Fibroblast of skin of right quadriceps (primary cell): ENCODE measurements at places on chromosomes 5 and 9.

GRCh38 chr5:155884041-155884440, 442.9 kb upstream of the SGCD start:
- peak; percentile 59 for DNase-seq

DNA sequence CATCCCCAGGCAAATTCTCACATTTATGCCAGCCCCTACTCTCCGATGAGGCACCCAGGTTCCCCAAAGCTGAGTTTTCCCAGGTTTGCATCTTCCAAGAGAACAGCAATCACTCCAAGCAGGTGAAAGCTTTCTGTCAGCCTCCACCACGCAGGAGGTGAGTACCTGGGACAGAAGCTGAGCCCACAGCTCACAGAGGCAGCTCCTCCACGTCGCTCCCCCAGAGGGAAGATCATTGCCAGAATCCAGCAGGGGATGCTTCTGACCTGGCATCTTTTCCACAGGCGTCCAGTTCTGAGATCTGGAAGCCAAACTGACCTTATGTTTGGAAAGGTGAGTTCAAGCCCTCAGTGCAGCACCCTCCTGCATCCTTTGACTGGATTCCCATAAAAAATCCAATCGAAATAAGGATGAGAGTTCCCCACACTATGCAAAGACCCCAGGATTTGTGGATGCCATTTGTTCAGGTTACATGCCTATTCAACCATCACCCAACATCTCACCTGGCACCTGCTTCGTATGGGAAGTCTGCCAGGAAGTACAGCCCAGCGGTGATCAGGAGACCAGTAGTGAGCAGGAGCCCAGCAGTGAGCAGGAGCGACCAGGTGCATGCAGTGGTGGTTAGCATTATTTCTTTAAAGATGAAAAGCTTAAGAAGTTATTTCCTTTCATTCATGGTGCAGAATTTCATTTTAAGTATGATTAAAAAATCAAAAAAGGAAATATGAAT, 47.4 kb upstream of the OLFM1 start:
- DNase-seq, result no peak

DNA sequence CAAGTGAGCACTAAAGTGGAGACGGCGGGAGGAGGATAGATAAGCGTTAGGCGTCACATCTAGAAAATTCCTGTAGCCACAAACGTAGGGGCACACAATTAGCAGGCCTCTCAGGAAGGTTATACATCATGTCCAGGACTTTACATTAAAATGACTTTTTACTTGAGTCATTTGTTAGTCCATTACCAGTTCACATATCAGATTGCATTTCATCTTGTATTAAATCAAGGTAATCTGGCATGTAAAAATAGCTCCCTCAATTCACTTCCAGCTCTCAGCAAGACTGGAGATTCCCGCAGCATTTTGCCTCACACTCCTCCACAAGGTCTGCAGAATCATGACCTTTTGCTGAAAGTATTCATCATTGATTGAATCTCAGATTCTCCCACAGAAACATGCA, 118.8 kb downstream of the PRDM6 start:
- DNase-seq, result peak; percentile 50

DNA sequence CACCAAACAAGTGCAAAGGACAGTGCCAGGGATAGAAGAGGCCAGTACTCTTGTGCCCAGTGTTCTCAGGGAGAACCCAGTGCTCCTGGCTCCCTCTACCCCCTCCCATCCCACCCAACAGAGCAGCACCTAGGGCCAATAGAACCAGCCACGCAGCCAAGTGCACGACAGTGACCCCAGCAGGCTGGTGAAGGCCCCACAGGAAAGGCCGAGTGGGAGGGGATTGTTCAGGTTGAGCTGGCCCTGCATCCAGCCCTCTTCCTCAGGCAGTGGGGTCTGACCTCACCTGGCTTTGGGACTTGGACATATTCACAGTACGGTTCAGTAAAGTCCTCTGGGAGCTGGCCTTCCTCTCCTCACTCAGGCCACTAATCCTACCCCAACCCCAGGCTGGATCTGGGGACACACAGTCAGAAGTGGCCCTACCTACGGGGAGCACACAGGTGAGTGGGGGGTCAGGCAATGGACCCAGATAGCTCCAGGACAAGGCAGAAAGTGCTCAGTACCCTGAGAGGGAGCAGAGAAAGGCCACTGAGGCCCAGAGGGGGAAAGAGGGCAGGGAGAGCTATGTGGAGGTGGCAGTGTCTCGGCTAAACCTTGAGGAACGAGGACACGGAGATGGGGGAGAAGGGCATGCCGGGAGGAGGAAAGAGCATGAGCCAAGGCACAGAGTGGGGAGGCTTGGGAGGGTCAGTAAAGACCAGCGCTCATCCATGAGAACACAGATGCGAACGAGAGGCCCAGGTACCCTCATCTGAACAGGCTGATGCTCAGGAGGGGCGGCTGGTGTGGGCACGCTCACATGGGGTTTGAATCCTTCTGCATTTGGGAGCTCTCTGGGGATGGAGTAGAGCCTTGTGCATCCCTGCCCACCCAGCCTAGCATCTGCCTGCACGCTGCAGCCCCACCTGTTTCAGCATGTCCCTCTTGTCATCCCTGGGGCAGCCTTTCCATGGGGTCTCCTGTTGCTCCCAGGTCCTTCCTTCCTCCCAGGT, 25.6 kb downstream of the POLR1E start:
- no peak for DNase-seq

GRCh38 chr9:6307551-6308096, 20.6 kb upstream of the TPD52L3 start:
- no peak for DNase-seq

- DNase-seq, result no peak
Observed at GRCh38 chr5:138963763-138964371, 88.7 kb upstream of the LRRTM2 start.

- DNase-seq, result no peak
Observed at GRCh38 chr9:85897848-85898247, 43.1 kb upstream of the NAA35 start.
